ENCODE measurements at places on chromosomes 12 and 14.

DNA sequence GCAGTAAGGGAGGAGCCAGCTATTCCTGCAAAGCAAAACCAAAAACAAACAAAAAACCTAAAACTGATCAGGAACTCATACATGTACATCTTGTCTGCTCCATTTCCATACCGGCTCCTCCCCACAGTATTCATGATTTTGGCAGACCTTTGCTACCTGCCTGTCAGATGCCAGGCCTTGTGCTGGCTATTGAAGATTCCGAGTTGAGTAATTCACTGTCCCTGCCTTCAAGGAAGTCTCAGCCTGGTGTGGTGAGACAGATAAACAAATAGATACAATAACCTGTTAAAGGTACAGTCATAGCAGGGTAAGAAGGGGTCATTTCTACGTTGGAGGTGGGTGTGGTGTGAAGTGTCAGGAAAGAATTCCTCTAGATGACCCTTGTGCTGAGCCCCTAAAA is 42.7 kb downstream of the SUSD6 start:
- no peak for DNase-seq

- no peak for DNase-seq
These were observed 3.3 kb downstream of the PARP11 start for GRCh38 chr12:3869865-3870264.

DNA sequence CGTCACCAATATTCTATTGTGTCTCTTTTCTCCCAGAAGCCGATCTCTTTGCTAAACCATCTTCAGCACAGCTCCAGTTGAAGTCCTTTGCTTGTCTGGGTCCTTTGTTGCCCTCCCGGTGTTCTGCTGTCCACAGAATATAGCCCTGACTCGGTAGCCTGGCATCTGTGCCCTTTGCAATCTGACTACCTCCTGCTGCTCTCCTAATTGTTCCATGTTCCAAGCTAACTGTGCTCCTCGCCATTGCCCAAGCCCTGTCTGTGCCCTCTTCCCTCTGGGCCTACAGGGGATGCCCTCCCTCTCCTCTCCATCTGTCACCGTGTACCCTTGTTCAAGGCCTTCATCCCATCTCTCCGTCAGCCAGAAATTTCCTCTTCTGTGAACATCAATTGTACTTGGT is 306.3 kb downstream of the APAF1 start:
- no peak for DNase-seq

- DNase-seq: no peak
These were observed 217.1 kb downstream of the SLC38A4 start for GRCh38 chr12:46608431-46609272.

DNA sequence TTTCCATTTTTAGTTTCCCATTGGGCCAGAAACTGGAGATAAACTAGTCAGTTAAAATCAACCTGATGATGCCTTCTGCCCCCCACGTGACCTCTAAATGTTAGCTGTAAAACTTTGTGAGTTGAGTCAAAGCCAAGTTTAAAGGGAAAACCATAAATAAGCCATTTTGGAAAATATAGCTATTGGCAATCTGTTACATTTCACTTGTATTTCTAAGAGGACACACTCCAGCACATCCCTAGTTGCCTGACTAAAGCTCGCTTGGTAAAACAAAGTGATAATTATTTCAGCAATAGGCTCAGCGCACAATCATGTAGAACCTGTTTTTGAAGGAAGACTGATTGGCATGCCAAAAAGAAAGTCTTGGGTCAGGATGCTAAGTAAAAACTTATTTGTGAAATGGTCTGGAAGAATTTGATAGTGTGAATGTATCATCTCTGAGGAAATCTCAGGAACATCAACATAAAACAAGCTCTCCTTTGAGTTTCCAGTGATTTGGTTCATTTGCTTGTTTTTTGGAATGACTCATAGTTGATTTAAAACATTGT is 49.2 kb upstream of the AEBP2 start:
- DNase-seq: no peak

GRCh38 chr12:69150796-69151127 is 88.6 kb upstream of the CPSF6 start:
- no peak for DNase-seq

DNA sequence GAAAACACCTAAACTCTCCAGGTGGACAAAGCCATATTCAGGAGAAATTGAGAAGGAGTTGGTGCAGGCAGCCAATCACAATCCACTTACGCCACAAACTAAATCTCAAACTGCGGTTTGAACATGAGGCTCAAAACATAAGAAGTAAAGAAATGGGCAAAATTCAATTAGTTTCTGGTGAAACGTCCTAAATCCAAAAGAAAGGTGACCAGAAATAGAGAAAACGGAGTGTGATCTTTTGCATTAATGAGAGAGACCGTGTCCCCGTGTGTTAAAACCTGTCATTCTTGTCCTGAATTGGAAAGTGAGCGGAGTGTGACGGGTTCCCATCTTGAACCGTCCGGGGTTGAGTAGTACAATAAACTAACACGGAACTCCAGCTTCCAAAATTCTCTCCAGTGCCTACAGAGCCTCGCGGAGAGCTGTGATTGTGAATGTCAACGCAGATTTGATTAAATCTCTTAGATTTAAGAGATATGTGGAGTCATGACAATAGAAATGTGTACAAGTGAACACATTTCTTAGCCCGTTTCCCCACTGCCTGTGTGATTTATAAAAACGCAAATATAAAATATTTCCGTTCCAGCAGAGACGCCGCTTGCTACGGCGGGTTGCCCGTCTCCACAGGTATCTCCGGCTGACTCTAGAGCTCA is 595 bp upstream of the METAP2 start:
- DNase-seq: no peak

- DNase-seq: no peak
These were observed 10.1 kb downstream of the SMCO2 start for GRCh38 chr12:27456618-27457017.

GRCh38 chr12:46304070-46304469 is 35.2 kb upstream of the SLC38A1 start:
- no peak for DNase-seq

- no peak for DNase-seq
These were observed 165.4 kb upstream of the SSTR1 start for GRCh38 chr14:38042322-38042721.

DNA sequence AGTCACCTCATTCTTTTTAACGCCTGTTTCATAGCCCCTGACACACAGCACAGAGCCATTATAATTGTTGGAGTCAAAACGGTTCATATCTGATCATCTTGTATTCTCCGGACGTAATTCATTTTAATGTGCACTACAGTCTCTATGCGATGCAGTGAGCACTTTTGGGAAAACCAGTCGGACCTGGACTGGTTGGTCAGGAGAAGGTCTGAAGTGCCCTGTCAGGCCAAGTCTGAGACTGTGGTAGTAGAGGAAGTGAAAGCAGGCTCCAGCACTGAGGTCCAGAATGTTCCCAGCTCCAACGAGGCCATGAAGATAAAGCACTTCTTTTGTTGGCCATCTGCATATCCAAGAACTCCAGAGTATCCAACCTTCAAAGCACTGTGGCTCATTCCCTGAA is 117.1 kb upstream of the NCOR2 start:
- no peak for DNase-seq

- DNase-seq: no peak
These were observed 1.1 kb downstream of the ANGEL1 start for GRCh38 chr14:76811561-76811960.

- no peak for DNase-seq
These were observed 379.0 kb downstream of the NOVA1 start for GRCh38 chr14:26218861-26219260.

DNA sequence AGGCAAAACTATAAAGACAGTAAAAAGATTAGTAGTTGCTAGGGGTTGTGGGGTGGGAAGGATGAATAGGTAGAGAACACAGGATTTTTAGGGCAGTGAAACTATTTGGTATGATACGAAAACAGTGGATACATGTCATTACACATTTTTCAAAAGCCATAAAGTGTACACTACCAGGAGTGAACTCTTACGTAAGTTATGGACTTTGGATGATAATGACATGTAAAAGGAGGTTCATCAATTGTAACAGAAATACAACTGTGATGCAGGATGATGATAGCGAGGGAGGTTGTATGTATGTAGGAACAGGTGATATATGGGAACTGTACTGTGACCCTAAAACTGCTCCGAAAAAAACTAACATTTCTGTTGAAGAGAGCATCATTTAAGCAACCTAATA is 15.1 kb upstream of the FGF6 start:
- DNase-seq: no peak

DNA sequence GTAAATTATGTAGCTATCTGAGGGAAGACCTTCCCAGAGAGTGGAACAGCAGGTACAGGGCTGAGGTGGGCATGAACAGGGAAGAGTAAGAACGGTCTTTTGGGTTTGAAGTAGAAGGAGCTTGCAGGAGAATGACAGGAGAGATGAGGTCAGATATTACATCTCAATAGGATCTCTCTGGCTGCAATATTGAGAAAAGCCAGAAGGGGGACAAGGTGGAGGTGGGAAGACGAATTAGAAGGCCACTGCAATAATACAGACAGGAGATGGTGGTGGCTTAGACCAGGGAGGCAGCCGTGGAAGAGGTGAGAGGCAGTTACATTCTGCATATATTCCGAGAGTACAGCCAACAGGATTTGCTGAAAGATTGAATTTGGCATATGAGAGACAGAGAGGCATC is 310.2 kb downstream of the APAF1 start:
- DNase-seq: no peak

DNA sequence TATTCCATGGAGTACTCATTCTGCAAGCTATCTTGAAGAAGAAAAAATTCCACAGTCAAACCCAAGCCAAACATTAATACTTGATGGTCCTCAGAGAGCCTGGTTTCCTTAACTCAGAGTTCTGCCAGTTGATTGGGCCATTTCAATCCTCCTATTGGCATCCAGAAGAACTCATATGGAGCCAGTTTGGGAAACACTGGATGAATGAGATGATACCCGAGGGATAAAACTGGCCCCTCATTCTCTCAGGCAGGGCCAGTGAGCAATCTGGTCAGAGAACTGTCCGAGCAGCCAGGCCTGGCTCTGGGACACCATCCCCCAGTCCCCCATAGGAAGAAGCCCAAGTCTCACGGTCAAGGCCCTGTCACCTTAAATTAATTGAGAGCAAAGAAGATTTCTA is 48.8 kb downstream of the NUAK1 start:
- no peak for DNase-seq

GRCh38 chr12:82027612-82028011 is 268.5 kb upstream of the PPFIA2 start:
- DNase-seq: no peak

DNA sequence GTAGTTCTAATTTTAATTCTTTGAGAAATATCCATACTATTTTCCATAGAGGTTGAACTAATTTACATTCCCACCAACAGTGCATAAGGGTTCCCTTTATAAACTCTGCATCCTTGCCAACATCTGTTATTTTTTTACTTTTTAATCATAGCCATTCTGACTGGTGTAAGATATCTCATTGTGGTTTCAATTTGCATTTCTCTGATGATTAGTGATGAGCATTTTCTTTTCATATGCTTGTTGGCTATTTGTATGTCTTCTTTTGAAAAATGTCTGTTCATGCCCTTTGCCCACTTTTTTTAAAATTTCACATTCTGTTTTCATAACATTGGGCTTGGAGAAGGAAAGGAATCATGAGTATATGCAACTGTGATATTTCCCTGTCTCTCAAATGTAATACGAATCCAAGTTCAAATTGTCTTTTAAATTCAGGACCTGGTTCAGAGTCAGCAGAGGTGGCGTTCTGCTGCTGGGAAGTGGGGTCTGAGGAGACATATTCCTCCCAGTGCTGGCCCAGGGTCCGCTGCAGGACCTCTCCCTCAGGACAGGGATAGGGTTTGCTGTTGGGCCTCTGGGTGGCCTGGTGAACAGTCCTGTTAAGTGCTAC is 81.2 kb upstream of the ETV6 start:
- no peak for DNase-seq

DNA sequence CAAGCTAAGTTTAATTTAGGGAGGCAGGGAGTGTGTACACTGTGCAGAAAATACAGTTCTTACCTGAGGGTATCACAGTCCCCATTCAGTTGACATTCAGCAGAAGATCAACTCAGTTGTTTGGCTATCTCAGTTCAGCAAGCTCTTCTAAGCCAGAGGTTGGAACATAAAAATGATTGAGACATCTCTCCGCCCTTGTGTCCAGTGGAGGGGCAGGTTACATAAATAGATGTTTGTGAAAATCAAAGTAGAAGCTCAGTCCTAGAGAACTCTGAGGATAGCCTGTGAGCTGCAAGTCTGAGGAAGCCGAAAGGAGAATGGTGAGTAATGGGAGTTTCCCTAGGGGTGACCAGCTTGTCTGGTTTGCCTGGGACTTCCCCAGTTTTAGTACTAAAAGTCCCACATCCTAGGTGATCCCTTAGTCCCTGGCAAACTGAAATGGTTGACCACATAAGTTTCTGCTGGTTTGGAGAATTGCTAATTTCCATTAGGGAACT is 251.4 kb upstream of the ATP2B1 start:
- no peak for DNase-seq

DNA sequence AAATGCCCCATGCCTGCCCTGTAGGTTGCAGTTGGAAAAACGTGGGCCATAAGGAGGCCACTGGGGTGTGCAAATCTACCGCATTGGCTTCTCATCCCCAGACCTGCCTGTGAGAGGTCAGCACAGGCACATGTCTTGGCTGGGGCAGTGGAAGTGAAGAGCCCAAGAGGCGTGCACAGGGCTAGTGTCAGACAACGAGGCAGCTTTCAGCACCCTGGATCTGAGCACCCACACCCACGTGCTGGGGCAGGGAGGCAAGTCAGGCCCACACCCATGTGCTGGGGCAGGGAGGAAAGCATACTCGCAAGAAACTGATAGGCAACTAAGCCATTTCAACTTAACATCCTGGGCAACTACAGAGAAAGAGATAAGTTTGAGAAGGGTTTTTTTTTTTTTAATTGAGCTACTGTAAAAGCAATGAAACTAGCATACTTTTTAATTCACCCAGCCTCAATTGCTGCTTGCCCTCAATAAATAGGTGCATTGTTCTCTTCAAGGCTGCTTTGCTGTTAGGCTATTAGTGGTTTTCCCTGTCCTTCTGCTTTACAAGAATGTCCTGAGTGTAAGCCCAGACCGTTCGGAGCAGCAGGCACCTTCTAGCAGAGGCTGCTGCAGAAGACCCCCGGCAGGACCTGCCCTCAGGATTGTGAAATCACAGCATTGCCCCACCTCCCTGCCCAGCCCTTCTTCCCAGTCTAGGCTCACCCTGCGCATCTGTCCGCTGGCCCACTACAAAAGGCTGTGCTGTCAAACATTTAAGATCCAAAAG is 355.3 kb upstream of the FKBP4 start:
- no peak for DNase-seq

GRCh38 chr14:104725772-104726548 is 1.9 kb downstream of the ADSS1 start:
- no peak for DNase-seq

DNA sequence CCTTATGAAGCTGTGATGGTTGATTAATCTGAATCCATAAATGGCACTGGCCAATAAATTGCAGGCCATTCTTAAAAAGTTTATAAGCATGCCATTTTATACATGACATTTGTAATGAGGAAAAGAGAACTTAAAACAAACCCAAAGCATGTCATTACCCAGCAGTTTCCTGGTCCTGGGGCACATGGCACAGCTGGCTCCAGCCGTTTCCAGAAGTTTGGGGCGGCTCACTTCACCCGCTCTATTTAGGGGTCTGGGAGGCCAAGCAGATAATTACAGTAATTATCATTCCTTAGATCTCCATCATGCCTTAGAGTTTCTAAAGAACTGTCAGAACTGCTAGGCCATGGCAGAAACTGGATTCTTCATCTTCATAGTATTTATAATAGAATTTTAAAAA is 6.4 kb downstream of the ADGRD1 start:
- DNase-seq: no peak
